ENCODE measurements at places on chromosomes 12 and 14.
A peak's percentile ranks its signal among the peaks of the same experiment; 100 is the strongest.

- no peak for DNase-seq
Measured at GRCh38 chr14:56862836-56863235, 52.6 kb upstream of the OTX2 start.

DNA sequence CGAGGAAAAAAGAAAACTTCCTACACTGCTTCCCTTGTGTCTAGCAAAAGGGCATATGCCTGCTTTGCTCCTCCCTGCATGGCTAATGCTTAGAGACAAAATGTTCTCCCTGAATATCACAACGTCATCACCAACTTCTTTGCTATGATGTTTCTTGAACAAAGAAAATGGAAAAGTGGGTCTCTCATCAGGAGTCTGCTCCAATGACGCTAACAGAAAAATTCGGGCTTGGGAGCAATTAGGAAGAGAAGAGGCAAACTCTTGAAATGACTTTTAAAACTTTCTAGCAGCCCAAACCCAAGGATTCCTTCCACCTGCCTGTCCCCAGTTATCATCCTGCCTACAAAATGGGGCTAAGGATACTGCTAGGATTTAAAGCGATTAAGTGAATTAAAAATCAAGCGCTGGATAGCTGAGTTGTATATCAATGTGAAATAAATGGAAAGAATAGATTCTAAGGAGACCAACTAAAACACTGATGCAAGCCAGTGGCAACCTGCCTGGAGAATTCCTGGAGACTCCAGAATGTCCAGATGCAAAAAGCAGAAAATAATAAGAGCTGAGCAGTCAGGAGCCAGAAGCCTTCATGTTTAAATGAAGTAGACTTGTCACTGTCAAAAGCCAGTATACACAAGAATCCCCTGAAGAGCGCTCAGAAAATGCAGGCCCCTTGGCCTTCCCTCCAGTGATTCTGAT lies 183.8 kb downstream of the DPF3 start:
- no peak for DNase-seq

DNA sequence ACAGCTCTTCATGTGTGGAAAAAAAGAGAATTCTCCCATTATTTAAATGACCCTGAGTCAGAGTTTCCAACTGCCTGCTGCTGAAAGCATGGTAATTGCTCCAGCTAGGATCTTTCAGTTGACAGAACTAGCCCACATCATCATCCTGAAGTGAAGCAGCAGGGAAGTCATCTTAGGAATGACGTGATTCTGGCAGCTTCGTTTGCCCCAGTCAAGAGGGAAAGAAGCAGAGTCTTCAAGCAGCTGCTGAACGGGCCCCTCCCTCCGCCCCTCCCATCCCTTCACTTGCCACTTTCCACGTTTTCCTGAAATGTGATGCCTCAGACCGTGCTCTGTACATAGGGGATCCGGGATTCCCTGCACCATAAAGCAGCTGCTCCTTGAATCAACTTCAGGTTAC lies 455.0 kb upstream of the TMEM132C start:
- DNase-seq: peak; percentile 99

GRCh38 chr12:13093848-13094220 lies 9.6 kb downstream of the GSG1 start:
- DNase-seq: peak; percentile 57

DNA sequence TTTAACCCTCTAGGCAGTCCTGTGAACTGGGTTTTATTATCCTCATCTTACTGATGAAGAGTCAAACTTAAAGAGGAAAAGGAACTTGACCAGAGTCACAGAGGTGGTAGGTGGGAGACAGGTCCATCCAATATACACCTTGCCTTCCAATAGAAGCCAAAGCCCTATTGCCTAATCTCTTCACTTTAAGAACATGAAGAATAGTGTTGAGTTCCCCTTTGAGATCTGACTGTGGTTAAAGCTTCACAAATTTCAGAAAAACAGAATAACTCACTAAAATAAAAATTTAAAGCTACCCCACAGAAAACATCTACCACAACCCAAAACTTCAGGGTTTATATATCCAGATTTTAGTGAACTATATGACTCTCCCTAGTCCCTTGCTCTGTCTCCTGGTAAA lies 115.4 kb downstream of the ETV6 start:
- DNase-seq: no peak

DNA sequence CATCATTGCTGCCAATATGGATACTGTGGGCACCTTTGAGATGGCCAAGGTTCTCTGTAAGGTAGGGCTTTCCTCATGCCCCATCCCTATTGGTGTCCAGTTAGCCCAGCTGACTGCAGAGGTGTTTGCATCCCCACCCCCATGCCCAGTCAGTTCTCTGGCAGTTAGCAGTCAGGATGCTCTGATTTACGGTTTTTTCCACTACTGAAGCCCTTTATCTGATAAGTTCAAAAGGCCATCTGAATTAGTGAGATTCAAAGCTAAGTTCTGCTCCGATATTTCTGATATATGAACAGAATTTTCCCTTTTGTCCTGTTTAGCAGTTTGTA lies 773 bp downstream of the GMPR2 start:
- no peak for DNase-seq

DNA sequence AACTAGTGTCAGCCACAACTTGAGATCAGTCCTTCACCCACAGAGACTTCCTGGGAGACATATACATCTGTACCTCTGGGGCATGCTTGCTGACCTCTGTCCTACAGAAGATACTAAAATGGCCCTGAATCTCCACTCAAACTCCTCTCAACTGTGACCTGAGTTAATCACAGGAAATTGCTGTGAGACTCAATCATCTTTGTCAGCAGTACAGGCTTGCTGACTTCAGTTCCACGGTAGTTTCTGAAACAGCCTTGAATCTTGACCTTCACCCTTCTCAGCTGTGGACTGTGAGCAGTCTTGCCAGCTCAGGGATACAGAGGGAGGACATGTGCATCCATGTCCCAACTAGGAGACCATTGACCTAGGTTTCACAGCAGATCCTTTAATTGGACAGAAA lies 1.4 kb upstream of the KLRC1 start:
- no peak for DNase-seq

- no peak for DNase-seq
Measured at GRCh38 chr12:68750506-68750905, 4.5 kb downstream of the SLC35E3 start.

- DNase-seq: no peak
Measured at GRCh38 chr14:67746927-67747326, 45.2 kb downstream of the RDH12 start.

GRCh38 chr12:118694128-118694775 lies 287.1 kb upstream of the SRRM4 start:
- no peak for DNase-seq

DNA sequence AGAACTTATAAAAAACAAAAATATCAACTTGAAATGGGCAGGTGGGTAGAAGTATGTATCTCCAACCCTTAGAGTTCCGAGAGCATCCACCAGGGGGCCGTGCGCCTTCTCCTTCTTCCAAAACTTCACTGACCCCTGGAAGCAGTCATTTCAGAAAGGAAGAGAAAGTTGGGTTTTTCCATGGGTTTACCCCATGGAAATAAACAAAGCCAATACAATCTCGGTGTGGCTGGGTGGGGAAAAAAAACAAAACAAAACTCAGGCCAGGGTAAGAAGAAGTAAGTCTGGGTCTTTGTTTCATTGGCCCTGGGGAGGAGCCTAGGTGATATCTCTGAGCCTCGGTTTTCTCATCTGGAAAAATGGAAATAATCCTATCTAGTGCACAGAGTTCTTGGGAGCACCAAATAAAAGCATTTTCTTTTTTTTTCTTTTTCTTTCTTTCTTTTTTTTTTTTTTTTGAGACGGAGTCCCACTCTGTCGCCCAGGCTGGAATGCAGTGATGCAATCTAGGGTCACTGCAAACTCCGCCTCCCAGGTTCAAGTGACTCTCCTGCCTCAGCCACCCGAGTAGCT lies 33.6 kb upstream of the HNF1A start:
- DNase-seq: no peak

- no peak for DNase-seq
Measured at GRCh38 chr14:102828151-102828550, 50.9 kb downstream of the TRAF3 start.

DNA sequence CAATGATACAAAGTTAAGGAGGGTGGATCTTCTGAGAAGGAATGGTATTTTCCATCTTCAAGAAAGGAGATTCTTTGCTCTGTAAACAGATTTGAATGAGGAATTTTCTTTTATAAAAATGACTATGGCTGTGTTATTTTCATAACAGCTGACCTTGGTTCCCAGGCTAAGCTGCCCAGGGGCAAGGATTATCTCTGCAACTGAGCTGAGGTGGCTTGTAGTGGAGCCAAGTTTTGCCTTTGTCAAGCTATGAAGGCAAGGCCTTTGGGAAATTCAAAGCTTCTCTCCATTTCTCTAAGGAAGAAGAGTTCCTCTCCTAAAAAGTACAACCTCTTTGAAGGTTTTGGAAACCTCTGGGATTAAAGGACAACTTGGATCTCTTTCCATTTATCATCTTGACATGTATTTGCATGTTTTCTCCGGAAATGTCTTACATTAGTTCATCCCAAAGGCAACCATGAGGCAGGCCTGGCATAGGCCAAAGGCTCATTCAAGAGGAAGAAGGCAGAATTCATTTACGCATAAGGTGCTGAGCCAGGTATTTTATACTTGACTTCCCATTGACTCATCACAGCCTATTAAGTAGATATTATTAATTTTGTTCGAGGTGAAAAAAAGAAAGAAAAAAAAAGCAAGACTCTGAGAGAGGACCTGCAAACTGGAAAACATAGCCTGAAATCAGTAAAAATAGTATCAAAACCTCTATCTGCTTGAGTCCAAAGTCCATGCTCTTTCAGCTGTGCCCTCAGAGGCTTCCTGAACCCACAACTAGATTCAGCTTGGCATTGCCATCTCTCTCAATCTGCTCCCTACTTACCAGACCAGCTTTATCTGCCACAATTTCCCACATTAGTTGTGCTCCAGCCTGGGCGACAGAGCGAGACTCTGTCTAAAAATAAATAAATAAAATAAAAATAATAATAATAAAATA lies 24.0 kb upstream of the CKAP4 start:
- no peak for DNase-seq

DNA sequence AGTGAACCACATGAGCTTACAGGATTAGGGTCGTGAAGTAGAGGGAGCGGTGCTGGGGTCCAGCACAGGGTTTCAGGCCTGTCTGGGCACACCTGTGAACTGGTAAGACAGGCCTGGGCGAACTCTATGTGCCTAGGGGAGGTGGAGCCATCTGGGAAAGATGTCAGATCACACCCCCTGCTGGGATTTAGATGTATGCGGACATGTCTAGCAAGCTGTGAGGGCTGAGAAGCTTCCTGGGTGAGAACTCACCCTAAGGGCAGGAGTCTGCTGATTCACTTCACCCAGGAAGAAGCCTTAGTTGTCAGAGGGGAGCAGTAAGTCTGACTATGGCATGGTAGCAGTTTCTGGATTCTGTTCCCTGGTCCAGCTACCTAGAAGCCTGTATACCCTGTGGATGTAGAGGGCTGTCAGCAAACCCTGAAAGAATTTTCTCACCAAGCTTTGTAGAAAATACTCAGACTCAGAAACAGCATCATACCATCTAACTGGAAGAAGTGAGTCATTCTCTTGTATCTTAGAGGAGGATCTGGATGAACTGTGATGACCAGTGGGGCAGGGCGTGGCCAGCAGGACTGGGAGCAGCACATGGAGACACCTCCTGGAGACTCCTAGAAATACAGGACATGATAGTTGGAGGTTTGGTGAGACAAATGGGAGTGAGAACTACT lies 11.2 kb upstream of the PYGL start:
- peak; percentile 96 for DNase-seq

DNA sequence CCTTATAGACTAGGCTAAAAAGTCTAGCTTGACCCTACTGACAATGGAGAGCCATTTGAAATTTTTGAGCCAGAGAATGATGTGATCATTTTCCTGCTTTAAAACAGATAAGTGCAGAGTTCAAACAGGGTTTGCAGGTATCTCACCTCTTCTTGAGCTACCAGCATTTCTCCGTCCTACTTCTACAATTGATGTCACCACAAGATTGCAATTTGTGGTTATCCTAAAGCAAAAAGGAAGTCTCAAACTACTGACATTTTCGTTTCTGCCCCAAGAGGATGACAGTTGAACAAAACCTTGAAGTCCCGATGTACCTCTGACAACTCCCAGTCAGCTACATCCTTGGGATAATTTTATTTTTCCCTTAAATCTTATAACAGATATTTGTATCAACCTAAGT lies 86.7 kb downstream of the PTGER2 start:
- DNase-seq: no peak

DNA sequence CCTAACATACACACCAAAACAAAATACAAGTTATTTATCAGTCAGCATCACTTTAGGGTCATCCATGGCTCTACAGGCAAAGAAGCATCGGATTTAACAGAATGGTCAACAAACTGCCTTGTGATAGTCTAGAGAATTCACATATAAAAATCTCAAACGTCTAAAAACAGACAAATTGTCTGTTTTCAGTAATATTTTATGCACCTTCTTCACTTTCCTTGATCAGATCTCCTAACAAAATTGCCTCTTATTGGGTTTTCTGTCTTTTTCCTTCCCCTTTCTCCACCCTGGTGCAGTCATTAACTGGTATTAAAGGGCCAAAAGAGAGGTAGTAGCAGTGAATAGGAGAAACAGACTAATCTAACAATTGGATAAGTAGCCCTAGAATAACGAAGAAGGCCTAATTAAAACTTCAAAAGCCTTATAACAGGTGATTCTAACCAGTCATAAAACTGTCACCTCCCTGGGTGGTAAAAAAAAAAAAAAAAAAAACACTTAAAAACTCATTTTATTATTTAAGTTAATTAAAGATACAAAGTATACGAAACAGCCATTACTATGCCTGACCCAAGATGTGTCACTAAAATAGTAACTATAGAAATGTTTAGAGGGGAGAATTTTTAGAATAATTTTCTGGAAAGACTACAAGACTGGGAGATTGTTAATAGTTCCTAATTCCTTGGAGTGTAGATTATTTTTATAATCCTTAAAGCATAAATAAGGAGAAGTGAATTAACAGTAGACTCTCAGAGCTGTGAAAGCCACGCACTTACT lies 1.5 kb downstream of the KIF21A start:
- DNase-seq: no peak

DNA sequence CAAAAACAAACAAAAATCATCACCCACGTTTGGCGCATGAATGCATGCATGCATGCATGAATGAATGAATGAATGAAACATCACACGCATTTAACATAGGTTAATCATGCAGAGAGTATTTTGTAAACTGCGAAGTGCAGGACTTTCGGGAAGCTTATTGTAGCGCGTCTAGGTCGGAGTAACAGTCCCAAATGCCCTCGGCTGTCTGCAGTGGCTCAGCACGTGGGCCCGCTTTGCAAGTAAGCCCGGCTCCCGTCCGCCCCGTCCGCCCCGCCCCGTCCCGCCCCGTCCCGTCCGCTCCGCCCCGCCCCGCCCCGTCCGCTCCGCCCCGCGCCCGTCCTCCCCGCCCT lies 263 bp upstream of the IFT81 start:
- DNase-seq: no peak

DNA sequence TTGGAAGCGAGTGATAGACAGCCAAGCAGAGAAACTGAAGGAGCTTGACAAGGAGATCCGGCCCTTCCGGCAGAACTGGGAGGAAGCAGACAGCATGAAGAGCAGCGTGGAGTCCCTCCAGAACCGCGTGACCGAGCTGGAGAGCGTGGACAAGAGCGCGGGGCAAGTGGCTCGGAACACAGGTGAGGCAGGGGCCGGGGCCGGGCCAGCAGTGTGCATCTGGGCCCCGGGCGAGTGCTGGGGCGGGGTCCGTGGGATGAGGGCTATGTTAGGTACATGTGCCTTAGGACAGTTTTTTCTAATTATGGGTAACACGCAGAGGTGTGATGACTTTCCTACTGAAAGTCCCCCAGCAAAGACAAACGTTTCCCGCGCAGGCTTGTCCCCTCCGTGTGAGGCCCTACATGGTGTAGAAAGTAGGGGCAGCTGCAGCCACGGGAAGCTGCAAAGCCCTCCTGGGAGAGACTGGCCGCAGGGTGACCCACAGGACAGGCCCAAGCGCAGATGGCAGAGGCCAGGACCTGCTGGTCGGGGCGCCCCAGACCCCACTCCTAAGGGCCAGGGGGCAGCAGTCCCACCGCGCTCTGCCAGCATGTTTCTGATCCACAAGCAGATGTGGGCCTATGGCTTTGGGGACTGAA lies 19.1 kb upstream of the AMN start:
- DNase-seq: no peak
